AG08396 (cell line): ENCODE measurements at places on chromosomes 4 and X.

GRCh38 chr4:156237231-156237630, 283.6 kb upstream of the CTSO start:
- DNase-seq = no peak

- no peak for DNase-seq
Measured at GRCh38 chrX:41621222-41621723, 67.5 kb upstream of the GPR34 start.

GRCh38 chr4:179871726-179872125, 2371.5 kb upstream of the TENM3 start:
- no peak for DNase-seq

DNA sequence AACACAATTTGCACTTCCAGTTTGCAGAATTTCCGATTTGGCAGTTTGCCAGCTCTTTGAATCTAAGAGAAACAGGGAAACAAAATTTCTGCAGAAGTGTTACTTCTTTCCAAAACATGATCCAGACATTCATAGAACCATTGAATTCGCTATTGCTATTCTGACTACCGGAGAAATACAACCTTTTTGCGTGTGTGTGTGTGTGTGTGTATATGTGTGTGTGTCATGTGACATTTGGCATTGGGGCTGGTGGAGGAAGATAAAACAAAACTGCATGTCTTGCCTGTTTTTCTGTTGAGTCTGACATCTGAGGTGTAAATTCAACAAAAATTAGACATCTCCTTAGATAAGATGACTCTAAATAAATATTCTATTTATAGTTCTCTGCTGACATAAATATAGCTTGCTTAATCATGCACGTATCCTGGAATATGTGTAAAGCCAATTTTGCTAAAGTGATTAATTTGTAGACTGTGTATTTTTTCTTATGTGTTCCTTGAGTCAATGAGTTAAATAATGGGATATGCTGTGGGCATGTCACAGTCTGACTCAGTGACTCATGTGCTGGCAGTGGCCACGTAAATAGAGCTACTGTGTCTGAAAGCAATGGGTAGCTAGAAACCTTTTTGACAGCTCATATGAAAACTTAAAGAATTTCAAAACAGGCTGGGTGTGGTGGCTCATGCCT, 98.9 kb downstream of the HPGD start:
- DNase-seq = peak; percentile 19

DNA sequence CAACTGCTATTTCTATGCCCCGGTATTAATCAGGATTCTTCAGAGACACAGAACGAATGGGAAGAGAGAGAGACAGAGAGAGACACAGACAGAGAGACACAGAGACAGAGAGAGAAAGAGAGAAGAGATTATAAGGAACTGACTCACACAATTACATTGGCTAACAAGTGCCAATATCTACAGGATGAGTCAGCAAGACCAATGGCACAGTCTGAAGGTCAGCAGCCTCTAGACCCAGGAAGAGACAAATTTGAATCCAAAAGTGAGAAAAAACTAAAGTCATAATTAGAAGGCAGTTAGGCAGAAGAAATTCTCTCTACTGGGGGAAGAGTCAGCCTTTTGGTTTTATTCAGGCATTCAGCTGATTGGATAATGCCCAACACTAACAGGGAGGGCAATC, 187.3 kb downstream of the MAB21L2 start:
- peak; percentile 26 for DNase-seq

GRCh38 chr4:158873795-158874401, 105.1 kb downstream of the FNIP2 start:
- peak; percentile 61 for DNase-seq

DNA sequence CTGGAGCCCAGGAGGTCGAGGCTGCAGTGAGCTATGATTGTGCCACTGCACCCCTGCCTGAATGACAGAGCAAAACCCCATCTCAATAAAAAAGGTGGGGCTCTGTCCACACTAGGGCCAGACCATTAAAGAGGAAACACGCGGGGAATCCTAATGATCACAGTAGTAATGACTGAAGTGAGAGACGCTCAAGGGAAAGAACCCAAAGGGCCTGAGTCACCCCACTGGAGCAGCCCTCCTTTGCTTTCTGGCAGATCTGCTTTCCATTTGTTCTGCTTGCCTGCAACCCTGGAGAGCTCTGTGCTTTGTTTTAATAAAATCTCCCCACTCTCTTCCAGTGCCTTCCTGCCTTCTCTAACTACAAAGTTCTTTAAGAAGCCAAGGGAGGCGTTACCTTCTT, 5.0 kb downstream of the TFDP3 start:
- no peak for DNase-seq

GRCh38 chr4:147740176-147740575, 8.3 kb downstream of the ARHGAP10 start:
- DNase-seq = no peak

DNA sequence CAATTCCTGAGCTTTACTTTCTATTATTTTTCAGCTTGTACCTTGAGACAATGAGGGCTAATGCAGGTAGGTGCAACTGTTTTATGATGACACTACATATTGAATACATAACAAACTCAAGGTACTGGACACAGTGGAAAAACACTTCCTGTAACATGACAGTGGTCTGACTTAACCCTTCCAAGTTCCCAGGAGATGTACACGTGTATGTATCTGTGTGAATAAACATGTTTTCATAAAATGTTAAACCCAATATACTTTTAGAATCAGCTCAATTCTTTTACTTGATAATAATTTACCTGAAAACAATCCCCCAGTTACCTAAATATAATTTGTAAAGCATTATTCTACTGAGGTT, 1.2 kb upstream of the PPARGC1A start:
- no peak for DNase-seq

DNA sequence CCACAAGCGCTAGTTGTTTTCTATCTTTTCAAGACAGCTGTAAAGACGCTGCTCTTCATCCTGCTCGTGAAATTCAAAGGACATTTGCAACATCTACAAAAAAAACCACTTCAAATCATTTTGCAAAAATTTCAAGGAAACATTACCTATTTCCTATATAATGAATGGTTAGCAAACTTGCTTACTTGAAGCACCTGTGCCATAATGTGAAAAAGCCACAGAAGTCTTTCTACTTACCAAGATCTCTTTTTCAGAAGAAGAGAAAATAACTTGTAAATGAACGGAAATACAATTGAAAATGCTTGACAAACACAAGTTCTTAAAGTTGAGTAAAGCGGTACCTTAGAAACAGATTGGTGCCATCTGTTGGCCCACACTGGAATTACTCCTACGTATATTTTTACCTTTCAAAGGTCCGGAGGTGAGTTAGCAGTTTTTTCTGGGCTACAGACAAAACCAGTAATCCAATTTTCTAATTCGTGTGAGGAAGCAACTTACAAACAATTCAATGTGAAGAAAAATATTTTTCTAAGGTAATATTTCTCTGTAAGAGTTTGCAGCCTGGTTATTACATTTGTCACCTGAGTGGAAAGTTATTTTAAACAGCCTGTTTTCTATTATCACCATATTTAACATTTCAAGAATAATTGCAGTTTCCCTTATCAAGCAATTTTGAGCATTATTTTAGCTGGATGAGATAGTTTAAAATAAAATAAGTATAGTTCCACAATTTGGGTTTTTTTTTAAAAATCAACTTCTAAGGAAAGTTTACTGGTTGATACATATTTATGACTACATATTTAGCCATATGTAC, at the start of gene TLR6:
TSS of gene TLR6 (minus strand) at position 294 of the 814 bp plus-strand sequence. CDS start 27,344 bp downstream, outside the sequence.
- DNase-seq = no peak

- no peak for DNase-seq
Measured at GRCh38 chrX:13179100-13179499, 134.7 kb upstream of the FAM9C start.

DNA sequence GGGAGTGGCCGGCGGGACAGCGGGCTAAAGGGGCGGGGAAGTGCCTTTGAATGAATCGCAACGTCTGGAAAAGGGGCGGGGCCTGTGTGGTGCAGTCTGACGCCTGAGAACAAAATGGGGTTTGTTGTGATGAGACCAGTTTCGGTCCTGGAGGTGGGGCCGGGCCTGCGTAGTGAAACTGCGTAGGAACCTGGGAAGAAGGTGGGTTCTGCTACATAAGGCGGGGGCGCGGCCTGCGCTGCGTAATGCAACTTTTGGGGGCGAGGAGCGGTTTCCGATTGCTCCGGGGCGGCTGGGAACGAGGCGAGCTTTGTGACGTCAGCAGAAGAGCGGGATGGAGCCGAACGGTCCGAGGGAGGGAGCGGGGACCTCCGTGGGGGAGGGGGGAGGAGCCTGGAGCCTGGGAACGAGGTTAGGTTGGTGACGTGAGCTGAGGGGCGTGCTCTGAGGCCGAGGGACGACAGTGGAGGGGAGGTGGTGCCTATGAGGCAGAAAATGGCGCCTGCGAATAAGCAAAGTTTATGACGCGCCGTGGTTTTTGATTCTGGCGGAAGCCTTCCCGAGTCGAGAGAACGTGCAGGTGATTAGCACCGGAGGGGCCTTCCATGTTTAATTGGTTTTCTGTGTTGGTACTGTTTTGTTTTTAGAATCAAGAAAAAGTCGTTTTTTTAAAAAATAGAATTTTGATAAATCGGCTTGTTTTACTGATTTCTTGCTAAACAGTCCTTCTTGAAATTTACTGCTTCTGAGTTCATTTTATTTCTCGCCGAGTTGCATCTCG, 714 bp downstream of the USP11 start:
- DNase-seq = peak; percentile 89

GRCh38 chr4:129526812-129527211, 430.9 kb downstream of the C4orf33 start:
- no peak for DNase-seq

- DNase-seq = peak; percentile 50
Measured at GRCh38 chr4:159455675-159456237, 352.9 kb downstream of the RAPGEF2 start.

GRCh38 chrX:71365356-71365874, 742 bp upstream of the TAF1 start:
- no peak for DNase-seq

DNA sequence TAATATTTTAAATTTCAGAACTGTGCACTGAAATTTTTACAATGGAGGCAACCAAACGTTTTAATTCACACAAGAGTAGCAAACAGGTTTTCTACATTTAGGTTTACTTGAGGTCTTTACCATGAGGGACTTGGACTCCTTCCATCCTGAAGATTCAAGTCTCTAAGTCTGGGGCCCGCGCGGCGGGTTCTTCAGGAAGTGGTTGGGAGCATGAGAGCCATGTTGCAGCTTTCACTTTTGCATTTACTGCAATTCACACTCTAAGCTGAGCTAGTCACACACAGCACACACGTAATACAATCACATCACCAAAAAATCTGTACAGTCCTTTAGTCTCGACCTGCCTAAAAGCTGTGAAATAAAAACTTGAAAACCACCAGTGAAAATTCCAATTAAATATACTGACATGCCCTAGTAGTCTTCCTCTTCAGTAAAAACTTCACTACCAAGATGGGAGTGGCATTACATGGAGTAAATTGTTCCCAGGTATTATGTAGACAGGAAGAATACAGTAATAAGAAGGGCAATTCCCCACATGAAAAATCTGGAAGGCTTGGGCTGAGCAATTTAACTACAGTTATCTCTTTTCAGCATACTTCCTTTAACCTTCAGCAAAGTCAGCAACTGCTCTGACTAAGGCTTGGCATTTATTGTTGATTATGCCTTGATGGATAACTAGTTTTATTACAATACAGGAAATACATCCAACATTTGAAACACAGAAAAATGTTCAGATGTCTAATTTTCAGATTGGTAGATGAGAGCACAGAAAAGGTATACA, 571.1 kb upstream of the DIPK2B start:
- DNase-seq = peak; percentile 32

DNA sequence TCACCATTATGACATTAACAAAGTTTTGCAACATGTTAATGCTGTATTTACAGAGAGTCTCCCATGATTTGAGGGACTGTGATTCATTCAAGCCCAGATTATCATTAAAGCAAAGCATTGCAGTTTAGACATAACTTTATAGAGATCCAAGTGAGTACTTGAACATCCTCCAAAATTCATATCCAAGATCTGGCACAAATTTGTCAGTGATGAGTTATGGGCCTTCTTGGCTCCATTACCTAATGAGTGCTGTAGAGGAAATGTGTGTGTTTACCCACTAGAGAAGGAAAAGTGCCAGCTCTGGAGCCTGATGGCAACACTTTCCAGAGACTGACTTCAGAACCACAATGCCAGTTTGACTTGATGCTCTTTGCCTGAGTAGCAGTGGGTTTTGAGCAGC, 432.3 kb downstream of the GALNTL6 start:
- DNase-seq = no peak

DNA sequence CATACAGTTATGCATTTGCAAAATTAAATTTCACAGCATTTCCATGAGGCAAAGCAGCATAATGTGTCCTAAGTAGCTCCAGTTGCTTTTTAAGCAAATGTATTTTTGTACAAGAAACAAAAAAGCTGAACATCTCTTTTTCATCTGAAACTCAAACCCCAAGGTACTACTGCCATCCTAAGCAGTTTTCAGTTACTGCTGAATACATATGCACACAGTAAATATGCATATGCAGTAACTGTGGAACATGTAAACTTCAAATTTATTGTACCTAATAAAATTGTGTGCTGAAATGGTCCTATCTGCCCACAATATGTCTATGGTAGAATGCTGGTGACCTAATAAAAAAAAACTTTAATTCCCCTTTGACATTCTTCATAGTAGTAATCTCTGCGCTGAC, 458.6 kb upstream of the INTU start:
- no peak for DNase-seq

DNA sequence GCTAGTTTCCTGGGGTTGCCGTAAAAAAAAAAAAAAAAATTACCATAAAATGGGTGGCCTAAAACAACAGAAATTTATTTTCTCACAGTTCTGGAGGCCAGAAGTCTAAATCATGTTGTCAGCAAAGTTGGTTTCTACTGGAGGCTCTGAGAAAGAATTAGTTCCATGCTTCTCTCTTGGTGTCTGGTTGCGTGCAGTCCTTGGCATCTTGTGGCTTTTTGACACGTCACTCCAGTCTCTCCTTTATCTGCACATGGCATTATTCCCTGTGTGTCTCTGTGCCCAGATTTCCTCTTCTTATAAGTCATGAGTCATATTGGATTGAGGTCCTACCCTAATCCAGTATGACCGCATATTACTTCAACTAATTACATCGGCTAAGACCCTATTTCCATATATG, 38.7 kb downstream of the SPATA4 start:
- DNase-seq = no peak
